ENCODE measurements at places on chromosomes 1 and 21.

DNA sequence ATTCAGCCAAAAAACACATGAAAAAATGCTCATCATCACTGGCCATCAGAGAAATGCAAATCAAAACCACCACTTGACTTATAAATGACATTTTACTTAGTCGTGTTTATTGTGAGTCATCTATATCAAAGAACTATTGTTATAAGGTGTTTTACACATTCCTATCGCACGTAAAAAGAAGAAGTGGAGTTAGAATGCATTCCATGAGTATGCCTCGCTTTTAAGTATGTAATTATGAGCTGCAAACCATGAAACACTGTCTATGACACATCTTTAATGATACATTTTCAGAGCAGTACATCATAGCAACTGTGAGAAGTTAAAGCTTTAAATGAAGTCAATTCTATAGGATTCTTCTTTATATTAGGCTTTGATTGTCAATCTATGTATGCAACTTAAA is 614.3 kb upstream of the ADAMTS5 start:
- DNase-seq: no peak

DNA sequence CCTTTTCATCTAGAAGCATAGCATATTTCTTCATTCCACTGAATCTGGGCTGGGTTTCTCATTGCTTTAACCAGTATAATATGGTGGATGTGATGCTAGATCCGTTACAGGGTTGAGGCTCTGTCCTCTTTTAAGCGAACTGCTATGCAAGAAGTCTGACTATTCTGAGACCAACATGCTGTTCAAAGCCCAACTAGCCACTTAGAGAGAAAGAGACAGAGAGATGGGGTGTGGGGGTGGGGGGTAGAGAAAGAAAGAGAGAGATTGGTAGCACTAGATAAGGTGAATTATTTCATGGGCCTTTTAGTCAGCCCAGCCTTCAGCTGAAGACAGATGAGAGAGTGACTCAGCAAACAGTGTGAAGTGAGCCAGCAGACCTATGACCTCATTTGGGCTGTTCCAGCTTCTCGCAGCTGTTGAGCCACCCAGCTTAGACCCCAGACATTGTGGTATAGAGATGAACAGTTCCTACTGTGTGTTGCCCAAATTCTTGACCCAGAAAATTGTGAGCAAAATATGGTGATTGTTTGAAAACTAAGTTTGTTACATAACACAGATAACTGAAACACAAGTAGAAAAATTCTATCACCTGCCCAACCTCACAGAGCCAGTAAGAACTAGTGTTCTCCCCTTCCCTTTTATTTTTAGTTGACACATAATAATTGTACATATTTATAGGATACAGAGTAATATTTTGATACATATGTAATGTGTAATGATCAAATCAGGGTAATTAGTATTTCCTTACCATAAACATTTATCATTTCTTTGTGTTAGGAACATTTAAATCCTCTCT is 40.7 kb upstream of the PRKACB start:
- DNase-seq: peak; percentile 52

GRCh38 chr1:202122639-202123335 is at the start of gene GPR37L1:
Gene GPR37L1 (plus strand): TSS chr1:202122917. CDS start chr1:202122964, 47 bp downstream.
- no peak for DNase-seq

- no peak for DNase-seq
Observed at GRCh38 chr1:171140401-171140800, 44.7 kb upstream of the FMO2 start.

- DNase-seq: peak; percentile 15
Observed at GRCh38 chr1:247448107-247448791, 9.7 kb downstream of the OR2B11 start.

- DNase-seq: no peak
Observed at GRCh38 chr1:17120481-17120877, 1.2 kb upstream of the PADI2 start.

GRCh38 chr1:86396498-86396890 is 371 bp upstream of the ODF2L start:
- DNase-seq: no peak

DNA sequence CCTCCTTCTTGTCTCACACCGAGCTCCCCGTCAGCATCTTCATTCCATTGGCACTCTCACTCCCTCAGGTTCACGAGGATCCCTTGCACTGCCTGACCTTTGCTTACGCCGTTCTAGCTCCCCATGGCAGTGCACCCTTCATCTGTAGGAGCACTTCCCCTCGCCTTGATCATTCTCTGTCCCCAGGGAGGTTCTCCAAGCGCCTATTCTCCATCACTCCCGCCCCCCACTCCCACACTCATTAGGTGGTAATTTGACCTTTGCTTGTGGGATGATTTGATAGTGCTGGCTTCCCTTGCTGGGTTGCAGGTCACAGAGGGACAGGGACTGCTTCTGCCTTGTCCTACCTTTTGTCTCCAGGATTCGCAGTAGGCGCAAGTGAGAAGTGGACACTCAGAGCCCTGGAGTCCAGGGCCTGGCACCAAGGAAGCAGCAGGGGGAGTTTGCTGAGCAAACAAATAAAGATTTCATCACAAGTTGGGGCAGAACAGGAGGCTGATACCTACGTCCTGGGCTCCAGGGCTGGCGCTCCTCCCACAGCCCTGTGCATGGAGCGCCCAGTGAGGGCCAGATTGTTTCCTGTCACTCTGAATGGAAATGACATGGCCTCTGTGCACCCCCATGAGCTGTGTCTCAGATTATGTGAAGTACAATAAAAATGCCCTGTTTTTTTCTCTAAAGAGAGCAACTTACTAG is 82.0 kb upstream of the RUNX3 start:
- DNase-seq: peak; percentile 6

DNA sequence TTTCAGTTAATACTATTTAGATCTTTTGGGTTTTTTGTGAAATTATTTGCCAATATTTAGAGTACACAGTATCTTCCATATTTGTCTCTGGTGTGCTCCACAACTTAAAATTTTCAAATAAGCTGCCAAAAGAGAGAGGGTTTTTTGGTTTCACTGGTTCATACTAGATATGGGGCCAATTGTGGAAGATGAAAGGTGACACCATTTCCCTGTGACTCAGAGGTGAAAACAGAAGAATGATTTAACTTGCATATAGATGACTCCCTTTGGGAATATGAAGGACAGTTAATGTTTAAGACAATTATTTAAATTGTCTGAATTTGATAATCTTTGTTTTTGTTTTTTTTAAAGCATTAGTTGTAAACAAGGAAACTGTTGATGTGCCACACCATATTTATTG is 37.5 kb downstream of the IVNS1ABP start:
- no peak for DNase-seq

- no peak for DNase-seq
Observed at GRCh38 chr1:84972377-84972987, 24.4 kb downstream of the MCOLN2 start.

DNA sequence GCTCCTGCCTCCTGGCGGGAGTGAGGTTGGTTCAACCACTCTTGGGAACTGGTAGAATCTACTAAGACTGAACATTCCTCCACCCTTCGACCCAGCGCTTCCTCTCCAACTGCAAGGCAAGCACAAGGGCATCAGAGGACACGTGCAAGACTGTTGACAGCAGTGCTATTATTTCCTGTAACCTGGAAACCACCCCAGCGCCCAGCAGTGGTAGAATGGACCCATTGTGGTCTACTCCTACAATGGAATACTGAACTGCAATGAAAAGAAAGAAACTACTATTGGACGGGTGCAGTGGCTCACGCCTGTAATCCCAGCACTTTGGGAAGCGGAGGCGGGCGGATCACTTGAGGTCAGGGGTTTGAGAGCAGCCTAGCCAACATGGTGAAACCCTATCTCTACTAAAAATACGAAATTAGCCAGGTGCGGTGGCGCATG is 33.0 kb upstream of the TARDBP start:
- DNase-seq: peak; percentile 72

- DNase-seq: no peak
Observed at GRCh38 chr1:114215436-114215835, 61.8 kb upstream of the SYT6 start.

DNA sequence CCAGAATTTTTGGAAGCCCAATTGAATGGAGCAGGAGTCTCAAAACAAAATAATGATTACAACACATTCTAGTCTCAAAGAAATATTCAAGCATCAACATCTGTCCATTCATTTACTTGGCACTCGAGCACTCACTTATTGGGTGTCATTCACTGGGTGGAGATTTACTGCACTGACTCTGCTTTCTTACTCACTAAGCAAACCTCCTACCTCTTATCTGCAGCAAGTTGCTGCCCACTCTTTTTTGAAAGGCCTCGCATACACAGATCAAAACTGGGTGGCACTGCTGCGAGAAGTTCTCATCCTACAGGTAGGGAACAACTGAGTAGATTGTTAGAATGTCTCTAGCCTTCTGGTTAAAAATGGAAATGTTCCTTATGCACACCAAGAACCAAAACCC is 18.0 kb downstream of the RHBDL2 start:
- no peak for DNase-seq

DNA sequence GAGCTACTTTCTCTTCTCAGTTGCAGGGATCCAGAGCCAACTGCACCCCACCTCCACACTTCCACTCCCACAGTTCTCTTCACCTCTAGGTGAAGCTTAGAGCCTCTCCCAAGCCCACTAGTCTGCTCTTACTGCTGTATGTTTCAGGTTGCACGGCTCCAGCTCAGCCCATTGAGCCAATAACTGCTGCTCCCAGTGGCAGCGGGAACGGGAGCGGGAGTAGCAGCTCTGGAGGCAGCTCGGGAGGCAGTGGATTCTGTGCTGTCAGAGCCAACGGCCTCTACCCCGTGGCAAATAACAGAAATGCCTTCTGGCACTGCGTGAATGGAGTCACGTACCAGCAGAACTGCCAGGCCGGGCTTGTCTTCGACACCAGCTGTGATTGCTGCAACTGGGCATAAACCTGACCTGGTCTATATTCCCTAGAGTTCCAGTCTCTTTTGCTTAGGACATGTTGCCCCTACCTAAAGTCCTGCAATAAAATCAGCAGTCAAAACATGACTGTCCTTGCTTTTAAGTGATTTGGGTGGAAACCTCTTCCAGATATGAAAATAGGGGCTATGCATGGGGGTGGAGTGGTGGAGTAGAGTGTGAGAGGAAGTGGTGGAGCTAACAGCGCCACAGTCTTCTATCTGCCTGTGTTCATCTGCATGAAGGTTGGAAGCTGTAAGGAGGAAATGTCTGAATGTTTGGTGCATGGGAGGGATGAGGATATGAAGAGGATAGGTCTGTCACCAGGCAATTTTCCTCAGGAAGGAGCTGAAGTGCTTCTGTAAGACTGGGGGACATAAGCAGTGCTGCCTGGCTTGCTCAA is 29.6 kb downstream of the CHIA start:
- DNase-seq: no peak

Data from NCI-H2029 (cell line).